ENCODE measurements at places on chromosomes 1 and 21.

DNA sequence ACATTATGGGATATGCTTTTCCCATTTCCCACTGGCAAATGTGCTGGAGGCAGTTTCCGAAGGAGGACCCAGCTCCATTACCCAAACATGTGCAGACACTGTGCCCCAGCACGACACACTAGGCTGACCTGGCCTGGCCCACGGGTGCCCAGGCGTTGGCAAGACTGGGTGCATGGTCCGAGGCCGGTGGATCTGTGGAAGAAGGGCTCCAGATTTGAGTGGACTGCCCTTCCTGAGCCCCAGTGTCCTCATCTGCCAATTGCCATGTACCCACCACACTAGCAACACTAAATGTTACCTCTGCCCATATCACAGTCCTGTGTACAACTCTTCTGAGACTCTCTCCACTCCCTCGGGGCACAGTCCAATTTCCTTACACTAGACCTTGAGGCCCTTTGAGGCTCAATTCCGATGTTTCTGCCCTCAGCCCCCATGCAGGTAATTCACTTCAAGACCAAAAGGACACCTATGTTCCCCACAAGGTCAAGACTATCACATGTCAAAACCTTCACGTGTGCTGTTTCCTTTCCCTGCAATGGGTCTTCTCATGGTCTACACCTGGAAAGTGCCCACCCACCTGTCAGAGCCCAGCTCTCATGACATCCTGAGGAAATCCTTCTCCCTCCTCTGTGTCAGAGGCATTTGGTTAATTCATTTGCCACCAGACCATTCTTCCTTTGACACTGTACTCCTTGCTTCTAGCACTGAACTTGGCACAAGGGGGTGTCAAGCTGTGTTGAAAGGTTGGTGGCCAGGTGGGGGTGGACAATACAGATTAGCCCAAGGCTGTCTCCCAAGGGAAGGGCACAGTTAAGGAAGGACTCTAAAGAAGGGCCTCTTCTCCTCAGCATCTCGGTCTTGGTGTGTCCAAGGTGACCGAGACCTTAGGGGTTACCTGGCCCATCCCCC is 124.9 kb downstream of the DMRTB1 start:
- DNase-seq: no peak

DNA sequence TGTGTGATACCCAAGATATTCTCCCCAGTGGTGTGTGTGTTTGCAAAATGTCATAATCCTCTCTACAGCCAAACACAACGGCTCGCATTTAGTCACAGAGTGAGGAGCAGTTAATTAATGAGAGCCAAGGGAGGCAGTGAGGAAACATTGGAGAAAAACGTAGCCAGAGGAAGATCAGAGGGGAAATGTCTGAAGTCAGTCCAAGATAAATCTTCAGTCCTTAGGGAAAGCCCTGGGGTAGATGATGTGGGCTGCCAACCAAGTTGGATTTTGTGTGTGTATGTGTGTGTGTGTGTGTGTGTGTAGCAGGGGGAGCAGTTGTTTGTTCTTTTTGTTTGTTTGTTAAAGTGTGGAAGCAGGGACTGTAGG is 201.0 kb upstream of the PTBP2 start:
- DNase-seq: no peak

GRCh38 chr1:243268751-243269460 is 13.1 kb downstream of the SDCCAG8 start:
- DNase-seq: no peak

DNA sequence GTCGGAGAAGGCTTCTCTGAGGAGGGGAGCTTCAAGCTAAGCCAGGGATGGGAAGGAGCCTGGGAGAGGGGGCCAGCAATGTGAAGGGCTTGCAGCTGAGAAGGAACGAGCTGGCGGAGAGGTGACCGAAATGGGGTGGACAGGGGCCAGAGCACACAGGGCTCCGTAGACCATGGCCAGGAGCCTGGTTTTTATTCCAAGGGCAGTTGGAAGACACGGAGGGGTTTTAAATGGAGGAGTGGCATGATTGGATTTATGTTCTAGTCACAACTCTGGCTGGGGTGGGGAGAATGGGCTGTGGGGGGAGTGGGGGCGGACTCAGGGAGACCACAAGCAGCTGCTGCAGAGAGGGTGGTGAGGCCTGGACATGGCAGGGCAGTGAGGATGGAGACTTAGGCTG is 5.1 kb upstream of the EPS8L3 start:
- no peak for DNase-seq

DNA sequence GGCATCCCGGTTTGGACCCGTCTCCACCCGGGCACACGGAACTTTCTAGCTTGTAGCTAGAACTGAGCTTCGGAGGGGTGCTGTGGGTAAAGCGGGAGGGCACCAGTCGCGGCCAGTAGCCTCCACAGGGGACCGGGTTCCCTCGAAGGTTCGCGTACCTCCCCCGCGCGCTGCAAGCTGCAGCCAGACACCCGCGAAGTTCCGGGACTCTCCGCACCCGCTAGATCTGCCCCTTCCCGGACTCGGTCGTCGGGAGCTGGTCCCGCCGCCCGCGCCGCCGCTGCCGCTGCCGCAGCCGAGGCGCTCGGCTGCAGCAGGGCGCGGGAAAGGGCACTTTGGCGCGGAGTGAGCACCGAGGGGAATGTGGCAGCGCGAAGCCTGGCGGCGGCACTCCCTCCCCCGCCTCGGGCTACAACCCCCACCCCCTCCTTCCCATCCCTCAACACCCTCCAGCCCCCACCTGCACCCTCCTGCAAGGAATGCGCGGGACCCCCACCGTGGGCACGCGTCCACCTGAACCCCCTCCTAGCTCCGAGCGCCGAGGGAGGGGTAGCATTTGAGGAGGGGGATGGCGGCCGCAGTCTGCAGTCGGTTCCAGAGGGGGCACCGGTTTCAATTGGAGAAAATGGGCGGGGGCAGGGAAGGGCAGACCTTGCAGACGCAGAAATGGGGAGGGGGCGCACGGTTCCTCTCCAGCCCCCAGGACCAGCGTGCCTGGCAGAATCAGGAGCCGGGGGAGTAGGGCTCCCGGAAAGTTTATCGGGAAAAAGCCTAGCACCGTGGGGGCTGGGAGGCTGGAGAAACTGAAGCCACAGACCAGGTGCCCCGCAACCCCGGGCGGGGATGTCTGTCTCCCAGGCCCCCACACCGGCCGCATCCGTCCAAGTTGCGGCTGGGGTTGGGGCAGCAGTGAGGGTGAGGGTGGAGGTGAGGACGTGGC is 968 bp downstream of the CSMD2 start:
- no peak for DNase-seq

GRCh38 chr1:44359234-44359935 is 4.3 kb upstream of the ERI3 start:
- DNase-seq: no peak

GRCh38 chr1:12016182-12016581 is 3.1 kb upstream of the MIIP start:
- no peak for DNase-seq

DNA sequence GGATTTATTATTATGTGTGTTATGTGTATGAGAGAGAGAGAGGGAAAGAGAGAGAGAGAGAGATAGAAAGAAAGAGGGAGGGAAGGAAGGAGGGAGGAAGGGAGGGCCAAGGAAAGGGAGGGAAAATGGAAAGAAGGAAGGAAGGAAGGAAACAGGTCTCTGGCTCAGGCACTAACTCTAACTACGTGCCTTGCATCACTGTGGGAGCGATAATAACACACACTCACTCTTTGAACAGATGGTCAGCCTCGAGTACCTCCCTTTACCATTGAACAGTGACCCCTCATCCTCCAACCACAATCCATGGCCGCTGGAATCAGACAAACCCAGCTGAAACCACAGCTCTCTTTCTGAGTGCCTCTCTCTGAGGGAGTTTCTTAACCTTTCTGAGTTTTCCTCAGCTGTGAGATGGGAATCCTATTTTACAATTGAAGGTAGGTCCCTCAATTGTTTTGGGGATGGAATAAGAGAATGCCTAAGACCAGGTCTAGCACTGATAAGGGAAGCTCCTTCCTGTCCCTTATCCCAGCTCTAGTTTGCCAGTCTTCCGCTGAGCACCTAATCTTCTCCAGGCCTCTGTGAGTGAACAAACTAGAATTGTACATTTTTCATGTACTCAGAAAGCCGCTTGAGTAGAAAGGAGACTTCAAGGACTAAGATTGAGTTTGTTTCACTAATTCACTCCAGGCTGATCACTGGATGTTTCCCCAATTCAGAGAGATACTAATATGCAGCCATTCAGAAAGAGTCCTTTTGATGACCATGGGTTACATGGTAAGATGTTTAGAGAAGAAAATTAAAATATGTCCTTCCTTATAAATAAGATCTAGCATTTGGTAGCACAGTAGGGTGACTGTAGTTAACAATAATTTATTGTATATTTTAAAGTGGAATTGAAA is 62.8 kb downstream of the IRF2BP2 start:
- DNase-seq: no peak

DNA sequence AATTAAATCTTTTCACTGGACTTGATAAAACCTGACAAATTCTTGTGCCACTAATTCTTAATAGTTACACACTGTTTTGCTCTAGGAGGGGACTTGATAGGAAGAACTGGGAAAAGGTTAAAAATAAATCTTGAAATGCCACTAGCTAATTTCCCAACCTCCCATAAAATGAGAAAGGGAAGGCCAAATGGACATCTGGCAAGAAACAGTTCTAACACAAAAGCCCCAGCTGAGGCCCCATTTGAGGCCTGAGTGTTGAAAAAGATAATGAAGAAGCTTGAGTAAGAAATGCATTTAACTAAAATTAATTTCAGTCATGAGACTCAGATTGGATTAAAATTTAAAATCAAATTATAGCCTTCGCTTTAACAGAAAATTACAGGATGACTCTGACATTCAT is 11.2 kb upstream of the RAP1GAP start:
- no peak for DNase-seq

- DNase-seq: no peak
These were observed 624.4 kb upstream of the PLXNA2 start for GRCh38 chr1:208868554-208868953.

GRCh38 chr21:16863362-16863905 is 649.4 kb upstream of the CXADR start:
- no peak for DNase-seq

- DNase-seq: no peak
These were observed 87.7 kb upstream of the C1orf174 start for GRCh38 chr1:3987669-3988235.

- DNase-seq: no peak
These were observed 35.1 kb upstream of the IFFO2 start for GRCh38 chr1:18991585-18991984.

- no peak for DNase-seq
These were observed at the start of gene TFF3 for GRCh38 chr21:42315296-42315891. TFF3 (minus strand) TSS chr21:42315409; CDS start chr21:42315374, 35 bp downstream.

GRCh38 chr1:243323491-243323890 is 67.7 kb downstream of the SDCCAG8 start:
- no peak for DNase-seq

DNA sequence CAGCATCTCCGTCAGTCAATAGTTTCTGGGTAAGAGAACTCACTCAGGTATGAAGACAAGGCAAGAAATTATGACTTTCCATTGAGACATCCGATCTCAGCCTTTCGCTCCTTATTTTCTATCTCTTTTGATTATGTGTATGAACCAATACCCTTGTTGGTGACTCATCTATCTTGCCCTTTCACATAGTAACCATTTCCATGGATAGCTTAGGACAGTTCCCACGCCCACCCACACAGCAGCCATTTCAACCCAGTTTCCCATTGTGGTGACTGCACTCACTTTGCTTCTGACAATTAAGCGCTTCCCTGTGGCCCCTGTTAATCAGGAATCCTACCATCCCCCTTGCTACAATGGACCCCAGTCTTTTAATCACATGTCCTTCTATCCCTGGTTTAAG is 210.6 kb upstream of the ADGRL2 start:
- DNase-seq: no peak

GRCh38 chr1:181386340-181386739 is 97.0 kb upstream of the CACNA1E start:
- no peak for DNase-seq

GRCh38 chr1:46491443-46492268 is 2.0 kb downstream of the DMBX1 start:
- no peak for DNase-seq

DNA sequence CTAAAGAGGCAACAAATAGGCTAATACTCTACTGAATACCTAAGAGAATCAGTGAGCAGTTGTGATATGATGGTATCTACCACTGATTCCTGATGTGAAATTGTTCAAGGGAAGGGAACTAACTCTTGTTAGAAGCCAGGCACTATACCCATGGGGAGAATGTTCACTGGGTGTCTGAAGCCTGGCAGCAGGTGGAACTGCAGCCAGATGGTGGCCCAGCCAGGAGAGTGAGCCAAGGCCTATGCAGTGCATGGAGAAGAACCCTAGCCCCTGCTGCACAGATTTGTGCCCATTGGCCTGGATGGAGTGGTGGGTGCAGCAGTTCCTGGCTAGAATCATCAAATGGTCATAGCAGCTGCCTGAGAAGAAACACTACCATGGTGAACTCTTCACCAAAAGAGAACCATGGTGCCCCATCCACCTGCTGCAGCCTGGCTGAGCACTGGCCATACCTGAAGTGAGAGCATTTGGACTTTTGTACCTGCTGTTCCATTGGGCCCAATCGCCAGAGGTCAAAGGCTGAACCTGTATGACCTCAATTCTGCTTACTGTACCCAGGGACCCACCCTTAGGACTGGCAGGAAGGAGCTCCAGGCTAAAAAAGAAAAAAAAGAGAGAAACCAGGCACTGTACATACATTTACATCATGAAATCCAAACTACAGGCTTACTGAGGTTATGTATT is 118.8 kb upstream of the IVNS1ABP start:
- DNase-seq: no peak

DNA sequence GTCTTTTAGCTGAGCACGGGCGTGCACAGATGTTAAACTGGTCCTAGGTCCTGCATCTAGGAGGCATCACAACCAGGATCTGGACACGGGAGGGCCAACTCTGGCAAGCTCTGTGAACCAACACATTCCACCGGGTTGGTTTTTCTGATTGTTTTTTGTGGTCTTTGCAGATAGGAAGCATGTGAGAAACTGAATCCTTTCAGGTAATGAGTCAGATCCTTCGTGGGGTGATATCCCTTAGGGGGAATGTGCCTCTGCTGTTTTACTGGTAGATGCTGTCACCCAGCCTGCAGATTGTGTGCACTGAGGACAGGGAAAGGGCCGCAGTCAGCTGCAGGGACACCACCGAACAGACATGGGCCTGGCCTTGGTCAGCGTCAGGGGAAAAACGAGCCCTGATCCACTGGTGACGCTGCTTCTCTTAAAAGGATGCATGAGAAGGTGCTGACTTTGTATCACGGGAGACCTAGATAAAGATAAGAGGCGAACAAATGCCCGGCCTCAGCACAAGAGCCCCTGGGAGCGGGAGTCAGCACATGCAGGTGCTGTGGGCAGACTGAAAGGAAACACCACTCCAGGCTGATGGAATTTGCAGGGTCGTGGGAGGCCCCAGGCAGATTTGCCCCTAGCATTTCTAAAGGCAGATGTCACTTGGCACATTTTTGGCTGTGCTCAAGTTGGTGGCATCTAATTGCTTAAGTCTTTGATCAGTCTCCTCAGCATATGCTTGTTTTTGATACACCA is 51.1 kb downstream of the DOP1B start:
- DNase-seq: no peak

All from stimulated activated naive CD4-positive, alpha-beta T cell (primary cell).